CD4-positive, alpha-beta memory T cell (primary cell): ENCODE measurements at places on chromosomes 1 and 21. TPM values are rescaled to one million over a fixed set of nuclear protein-coding genes. Genes with fewer than 3 reads are reported as not detected.
A peak's percentile ranks its signal among the peaks of the same experiment; 100 is the strongest.

The TMEM167B gene
- 47.9 TPM for total RNA-seq

The PLPPR4 gene
- not detected for total RNA-seq

The IFI44L gene
- total RNA-seq, result 4.5 TPM

The SPRR2E gene
- not detected for total RNA-seq

The OR2M3 gene
- not detected for total RNA-seq

The NEGR1 gene
- not detected for total RNA-seq

The TBX19 gene
- 3.6 TPM for total RNA-seq

The PLEKHA6 gene
- 0.52 TPM for total RNA-seq

The FCGR2B gene
- 0.94 TPM for total RNA-seq

The FAAH gene
- 7.7 TPM for total RNA-seq

The SCMH1 gene
- total RNA-seq, result 27.3 TPM

DNA sequence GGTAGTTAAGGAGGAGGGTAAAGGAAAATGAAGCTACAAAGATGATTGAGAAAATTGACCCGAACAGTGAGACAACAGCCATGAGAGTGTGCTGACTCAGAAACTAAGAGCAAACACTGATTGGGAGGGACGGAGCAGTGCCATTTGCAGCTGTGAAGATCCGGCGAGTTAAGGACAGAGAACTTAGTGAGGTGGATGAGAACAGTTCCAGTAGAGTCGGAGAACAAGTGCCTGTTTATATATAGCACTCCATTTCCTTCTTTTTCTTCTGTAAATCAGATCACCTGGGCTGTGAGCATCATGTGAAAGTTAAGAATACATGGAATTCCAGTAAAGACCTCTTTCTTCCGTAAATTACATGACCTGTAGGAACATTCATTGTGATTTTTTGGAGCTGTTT lies 145.7 kb downstream of the KCNK2 start:
- no peak for DNase-seq

- DNase-seq, result no peak
Observed at GRCh38 chr1:218783131-218783530, 390.5 kb upstream of the LYPLAL1 start.

DNA sequence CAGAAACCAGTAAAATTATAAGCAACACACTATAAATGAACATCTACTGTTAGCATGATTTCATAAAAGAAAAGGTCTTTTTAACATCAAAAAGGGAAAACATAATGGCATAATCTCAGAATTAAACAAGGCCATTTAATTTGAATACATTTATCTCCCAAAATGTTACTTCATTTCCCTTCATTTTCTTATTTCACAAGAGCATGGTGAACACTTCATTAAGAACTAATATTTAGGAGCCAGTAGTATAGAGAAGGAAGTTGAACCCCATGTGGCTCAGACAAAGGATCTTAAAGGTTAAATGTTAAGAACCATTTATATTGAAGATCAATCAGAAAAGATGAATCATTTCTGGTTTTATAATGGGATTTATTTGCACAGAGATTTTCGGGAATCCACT lies 981.7 kb downstream of the TTLL7 start:
- DNase-seq, result no peak

GRCh38 chr1:178092878-178093493 lies 918 bp upstream of the RASAL2 start:
- no peak for DNase-seq

GRCh38 chr1:185207980-185208602 lies 51.1 kb downstream of the SWT1 start:
- no peak for DNase-seq

DNA sequence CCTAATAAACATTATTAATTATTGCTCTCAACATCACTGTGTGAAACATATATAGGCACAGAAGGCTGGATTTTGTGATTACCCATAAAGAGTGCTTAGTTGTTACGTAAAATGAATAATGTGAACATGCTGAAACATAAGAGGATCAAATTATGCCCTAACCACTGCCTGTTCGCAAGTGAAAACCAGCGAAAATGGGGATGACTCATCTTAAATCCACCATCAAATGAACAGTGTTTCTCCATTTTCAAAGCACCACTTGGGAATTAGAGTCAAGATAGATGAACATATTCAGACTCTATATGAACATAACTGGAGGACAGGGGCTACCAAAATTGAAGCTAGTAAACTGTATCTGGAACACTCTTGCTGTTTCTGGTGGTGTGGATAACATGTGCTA lies 386.2 kb downstream of the HHIPL2 start:
- no peak for DNase-seq

DNA sequence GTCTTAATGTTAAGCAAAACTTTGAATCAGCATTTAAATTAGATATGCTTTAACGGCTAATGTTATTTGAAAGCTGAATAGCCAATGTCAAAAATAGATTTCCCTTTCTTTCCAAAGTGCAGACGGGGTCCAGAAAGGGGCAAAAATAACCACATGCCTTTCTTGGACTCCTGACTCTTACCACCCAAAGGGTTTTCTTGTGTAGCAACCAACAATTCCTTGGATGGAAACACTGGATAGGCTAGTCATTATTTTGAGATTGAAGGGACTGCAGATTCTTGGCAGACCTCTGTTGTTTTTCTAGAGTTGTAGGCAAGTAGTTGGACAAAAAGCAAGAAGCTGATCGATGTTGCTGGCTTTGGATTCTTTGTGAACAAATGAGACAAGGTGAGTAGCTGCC lies 107.0 kb downstream of the MRPS6 start:
- no peak for DNase-seq

DNA sequence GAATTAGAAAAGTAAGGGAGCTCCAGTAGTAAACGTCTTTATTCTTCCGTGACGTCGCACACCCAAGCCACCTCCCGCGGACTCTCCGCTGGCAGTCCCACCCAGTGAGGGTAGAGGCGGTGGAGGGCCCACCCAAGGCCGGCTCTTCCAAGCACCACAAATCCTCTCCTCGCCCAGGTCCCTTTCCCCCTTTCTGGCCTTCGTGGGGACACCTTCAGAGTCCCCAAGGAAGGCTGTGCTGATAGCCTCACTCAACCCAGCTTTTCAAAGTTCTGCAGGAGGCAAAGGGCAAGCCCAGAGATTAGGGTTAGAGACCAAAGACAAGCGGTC lies 349 bp upstream of the GPN2 start:
- DNase-seq, result no peak

- no peak for DNase-seq
Observed at GRCh38 chr1:28456078-28456477, 49.8 kb upstream of the RCC1 start.

- DNase-seq, result no peak
Observed at GRCh38 chr1:187631984-187632383, 803.2 kb downstream of the PLA2G4A start.

- DNase-seq, result no peak
Observed at GRCh38 chr1:34874296-34874952, 14.9 kb upstream of the SMIM12 start.

- DNase-seq, result peak; percentile 31
Observed at GRCh38 chr1:156801409-156802121, 15.1 kb downstream of the SH2D2A start.

DNA sequence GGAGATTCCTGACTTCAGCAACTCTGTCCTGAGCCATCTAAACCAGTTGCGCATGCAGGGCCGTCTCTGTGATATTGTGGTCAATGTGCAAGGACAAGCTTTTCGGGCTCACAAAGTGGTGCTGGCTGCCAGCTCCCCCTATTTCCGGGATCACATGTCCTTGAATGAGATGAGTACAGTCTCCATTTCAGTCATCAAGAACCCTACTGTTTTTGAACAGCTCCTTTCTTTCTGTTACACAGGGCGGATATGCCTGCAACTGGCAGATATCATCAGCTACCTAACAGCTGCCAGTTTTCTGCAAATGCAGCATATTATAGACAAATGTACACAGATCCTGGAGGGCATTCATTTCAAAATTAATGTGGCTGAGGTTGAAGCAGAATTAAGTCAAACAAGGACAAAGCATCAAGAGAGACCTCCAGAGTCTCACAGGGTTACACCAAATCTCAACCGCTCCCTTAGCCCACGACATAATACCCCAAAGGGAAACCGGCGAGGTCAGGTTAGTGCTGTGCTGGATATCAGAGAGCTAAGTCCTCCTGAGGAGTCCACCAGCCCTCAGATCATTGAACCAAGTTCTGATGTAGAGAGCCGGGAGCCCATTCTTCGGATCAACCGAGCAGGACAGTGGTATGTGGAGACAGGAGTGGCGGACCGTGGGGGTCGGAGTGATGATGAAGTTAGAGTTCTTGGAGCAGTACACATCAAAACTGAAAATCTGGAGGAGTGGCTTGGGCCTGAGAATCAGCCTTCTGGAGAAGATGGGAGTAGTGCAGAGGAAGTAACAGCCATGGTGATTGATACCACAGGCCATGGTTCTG lies 2.3 kb downstream of the ZBTB37 start:
- DNase-seq, result peak; percentile 46

GRCh38 chr1:154883919-154884868 lies 14.1 kb upstream of the KCNN3 start:
- no peak for DNase-seq

DNA sequence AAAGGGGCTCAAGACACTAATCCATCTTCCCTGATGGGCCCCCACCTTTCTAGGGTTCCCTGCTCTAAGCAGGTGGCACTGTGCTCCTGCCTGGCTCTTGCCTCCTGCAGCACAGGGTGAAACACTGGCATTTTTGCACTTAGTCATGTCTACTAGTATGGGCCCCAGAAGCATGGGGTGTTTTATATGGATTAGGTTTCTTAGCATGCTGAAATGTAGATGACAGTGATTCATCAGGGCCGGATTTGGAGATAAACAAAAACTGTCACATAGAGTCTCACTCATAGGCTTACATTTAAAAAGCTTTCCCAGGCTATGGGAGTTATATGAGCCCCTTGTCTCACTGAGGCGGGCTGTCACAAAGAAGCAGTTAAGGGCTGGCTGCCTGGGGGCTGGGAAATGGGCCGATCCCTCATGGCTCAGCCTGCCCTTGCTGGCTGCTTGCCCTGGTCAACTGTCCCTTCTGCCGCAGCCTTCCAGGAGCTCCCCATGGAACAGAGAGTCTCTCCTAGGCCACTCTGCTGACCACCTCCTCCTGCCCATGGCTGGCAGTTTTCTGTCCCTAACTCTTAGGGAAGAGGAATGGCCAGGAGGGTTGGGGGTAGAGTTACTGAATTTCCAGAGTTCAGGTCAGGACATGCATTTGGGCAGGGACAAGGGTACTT lies 6.5 kb downstream of the GALNT2 start:
- no peak for DNase-seq

GRCh38 chr1:230712470-230712942 lies 1.4 kb downstream of the AGT start:
- no peak for DNase-seq

DNA sequence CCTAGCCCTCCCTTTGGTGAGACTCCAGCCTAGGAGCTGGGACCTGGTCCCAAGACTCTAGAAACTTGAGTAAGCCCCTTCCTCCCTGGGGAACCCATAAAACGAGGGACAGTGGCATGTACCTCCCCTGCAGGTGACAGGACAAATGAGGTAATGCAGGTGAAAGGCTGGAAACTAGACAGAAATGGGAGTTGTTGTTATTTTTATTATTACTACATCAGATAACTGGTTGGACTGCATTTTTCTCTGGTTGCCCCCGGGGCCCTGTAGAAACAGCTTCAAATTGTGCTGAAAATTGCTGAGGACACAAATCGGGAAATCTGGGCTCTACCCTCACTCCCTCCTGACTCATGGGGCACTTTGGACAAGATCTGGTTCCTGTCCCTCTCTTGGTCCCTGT lies 132.3 kb upstream of the WNT4 start:
- DNase-seq, result no peak

DNA sequence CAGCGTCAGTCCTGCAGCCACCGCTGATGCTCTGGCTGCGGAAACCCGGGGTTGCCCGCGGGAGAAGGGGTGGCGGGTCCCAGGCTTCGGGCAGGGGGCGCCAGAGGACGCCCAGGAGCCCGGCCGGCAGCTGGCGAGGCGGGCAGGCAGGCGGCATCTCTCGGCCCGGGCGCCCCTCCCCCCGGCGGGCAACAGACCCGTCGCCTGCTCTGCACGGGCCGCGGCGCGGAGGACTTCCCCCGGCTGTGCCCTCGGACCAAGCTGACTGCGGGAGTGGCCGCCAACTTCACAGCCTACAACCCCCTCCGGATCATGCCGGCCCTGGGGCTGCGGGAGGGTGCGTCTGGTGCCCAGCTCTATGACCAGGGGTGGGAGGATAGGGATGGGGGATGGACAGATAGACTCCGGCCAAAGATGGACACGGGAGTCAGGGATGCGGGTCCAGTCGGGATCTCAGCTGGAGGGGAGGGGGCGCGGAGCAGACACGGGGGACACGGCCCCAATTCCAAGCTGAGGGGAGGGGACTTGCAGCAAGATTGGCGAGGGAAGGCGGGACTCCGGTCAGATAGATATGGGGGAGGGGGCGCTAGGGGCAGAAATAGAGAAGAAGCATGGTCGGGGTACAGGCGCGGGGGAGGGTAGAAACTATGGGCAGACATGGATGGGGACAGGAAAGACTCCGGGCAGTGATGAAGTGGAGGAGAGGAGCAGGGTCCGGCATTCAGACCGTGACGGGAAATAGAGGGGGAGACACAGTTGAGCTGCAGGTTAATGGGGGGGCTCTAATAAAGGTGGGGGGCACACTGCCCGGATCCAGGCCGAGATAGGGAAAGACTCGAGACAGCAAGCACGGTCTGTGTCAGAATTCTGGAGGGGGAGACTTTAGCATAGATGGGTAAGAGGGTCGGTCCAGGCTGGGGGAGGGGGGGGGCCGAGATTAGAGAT lies 1.1 kb downstream of the ADGRB2 start:
- DNase-seq, result peak; percentile 65
